AG04449 (cell line): ENCODE measurements at places on chromosomes 6 and 20.

DNA sequence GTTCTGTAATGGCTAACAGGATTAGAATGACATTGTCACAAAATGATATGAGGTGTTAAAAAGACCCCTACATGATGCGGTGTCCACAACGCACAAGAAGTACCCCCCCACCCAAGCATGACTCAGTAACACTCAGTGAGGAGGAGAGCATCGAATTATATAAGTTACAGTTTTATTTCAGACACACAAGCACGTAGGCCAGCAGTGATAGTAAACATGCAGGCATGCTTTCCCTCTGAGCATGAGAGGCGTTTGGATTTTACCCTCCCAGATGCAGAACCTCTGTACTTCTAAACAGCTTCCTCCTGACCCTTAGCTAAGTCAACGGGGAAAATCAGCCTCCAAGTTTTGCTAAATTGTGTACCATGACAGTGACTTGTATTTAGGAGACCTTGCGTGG is 23.9 kb downstream of the GNAS start:
- no peak for DNase-seq

- no peak for DNase-seq
Measured at GRCh38 chr6:128259730-128260685, 260.4 kb downstream of the PTPRK start.

GRCh38 chr6:82408952-82409431 is 45.4 kb downstream of the TPBG start:
- peak; percentile 42 for DNase-seq

DNA sequence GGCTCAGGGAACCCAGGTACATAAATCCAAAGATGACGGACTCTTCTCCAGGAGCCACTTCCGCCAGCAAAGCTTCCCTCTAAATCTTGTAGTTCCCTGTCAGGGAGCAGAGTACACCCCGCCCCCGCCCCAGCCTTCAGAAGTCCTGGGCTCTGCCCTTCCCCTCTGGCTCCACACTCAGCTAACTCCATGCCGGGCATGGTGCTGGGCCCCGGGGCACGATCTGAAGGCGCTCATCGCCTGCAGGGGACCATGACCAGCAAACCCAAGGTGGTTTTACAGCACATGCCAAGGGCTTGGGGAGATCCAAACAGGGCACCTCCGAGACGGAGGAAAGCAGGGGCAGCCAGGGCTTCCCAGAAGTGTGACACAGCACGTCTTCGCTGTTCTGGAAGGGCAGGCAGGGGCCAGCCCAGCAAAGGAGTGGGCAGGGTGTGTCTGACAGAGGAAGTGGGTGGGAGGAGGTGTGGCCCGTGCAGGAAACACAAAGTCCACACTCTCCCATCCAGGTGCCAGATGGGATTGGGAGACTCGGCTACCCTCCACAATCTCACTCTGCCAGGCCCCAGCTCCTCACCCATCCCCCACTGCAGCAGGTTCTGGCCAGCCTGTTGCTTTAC is 41.6 kb upstream of the SLC22A2 start:
- DNase-seq, result no peak

GRCh38 chr20:8394308-8394945 is 262.4 kb downstream of the PLCB1 start:
- DNase-seq, result peak; percentile 28
